ENCODE measurements at places on chromosomes 5 and 9.

DNA sequence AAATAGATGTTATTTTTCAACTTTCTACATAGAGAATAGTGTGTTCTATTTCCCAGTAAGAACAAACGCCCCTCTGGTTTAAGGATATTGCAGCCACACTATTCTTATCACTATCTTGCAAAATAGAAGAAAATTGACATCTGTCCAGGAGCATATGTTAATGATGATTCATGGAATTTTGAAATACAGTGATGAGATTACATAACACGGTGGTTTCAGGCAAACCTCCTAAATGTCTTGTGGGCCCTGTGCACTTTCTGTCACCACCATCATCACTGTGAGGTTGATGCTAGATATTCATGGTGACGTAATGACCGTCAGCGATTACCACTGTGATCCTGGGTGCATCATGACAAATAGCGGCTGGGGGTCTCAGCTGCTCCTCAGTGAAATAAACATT is 48.1 kb downstream of the CFAP90 start:
- no peak for DNase-seq

DNA sequence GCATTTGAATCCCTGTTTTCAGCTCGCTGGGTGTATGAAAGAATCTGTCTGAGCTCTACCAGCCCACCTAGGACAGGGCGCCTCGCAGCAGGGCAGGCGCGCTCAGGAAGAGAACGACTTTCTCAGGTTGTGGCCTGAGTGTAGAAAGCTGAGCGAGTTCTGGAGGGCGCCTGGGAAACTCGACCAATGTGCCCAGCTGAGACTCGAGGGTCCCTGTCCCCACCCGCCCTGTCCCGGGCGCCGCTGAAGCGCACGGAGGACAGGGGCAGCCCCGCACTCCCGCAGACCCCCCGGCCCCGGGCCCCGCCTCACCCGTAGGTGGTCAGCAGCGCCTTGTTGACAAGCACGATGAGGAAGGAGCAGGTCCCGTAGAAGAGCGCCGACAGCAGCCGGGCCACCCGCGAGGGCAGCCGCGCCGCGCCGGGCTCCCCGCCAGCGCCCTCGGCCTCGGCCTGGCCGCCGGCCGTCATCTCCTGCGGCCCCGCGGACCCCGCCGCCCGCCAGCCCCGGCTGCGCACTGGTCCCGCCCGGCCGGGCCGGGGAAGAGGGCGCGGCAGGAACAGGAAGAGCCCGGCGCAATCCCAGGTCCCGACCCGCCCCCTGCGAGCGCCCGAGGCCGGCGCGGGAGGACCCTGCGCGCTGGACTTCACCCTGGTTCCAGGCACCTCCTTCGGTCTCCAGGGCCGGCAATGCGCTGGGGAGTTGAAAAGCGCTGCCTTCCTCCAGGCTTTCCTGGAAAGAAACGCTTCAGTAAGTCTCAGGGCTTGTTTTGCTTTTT is at the start of gene SLC35D2:
SLC35D2 (minus strand) TSS at position 547 of the 778 bp plus-strand sequence; CDS start at position 470, 77 bp downstream.
- DNase-seq: no peak

GRCh38 chr5:151902215-151902614 is 22.4 kb downstream of the GLRA1 start:
- DNase-seq: no peak

- no peak for DNase-seq
These were observed 11.2 kb downstream of the CCNI2 start for GRCh38 chr5:132758451-132758850.

GRCh38 chr5:135220394-135221186 is 178.4 kb downstream of the MACROH2A1 start:
- DNase-seq: no peak

- no peak for DNase-seq
These were observed 77.4 kb downstream of the PHF2 start for GRCh38 chr9:93653760-93654159.

DNA sequence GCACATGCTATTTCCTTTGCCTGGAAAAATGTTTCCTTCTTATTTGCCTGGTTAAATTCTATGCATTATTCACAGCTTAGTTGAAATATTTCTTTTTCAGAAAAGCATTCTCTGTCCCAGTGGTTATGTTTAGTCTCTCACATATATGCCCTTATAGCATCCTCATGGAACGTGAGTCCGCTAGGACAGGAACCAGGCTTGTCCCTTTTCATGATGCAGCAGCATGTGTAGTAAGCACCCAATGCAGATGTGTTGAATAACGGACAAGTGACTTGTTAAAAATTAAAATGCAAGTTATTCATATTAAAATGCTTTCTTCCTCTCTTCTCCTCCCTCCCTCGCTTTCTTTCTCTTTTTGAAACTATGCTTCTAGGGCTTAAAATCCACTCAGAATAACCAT is 349.3 kb downstream of the GLIS3 start:
- DNase-seq: no peak

DNA sequence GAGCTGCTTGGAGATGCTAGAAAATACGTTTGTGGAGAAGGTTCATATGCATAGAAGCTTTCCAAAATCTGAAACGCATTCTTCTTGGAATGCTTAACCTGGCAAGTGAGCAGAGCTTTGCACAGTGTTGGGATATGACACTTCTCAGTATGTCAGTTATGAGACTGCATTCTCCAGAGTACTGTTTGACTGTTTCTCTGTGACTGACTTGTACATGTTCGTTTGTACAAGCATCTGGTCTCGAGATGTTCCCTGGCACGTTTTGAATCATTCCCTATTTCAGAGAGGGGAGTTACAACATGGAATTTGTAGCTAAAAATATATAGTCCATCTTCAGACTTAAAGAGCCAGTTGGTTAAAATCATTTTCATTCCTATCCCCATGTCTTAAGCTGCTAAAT is 272.4 kb downstream of the ARRDC3 start:
- no peak for DNase-seq

- no peak for DNase-seq
These were observed 144.7 kb upstream of the RAD23B start for GRCh38 chr9:107138261-107138992.

- DNase-seq: no peak
These were observed 669.2 kb downstream of the NR2F1-AS1 start for GRCh38 chr5:92911851-92912250.
